NCI-H1694 treated with DMSO at 0.1 percent for 48 hours (cell line): ENCODE measurements at places on chromosomes 12 and 14.

GRCh38 chr12:6166808-6167207, 33.4 kb upstream of the CD9 start:
- DNase-seq, result no peak

DNA sequence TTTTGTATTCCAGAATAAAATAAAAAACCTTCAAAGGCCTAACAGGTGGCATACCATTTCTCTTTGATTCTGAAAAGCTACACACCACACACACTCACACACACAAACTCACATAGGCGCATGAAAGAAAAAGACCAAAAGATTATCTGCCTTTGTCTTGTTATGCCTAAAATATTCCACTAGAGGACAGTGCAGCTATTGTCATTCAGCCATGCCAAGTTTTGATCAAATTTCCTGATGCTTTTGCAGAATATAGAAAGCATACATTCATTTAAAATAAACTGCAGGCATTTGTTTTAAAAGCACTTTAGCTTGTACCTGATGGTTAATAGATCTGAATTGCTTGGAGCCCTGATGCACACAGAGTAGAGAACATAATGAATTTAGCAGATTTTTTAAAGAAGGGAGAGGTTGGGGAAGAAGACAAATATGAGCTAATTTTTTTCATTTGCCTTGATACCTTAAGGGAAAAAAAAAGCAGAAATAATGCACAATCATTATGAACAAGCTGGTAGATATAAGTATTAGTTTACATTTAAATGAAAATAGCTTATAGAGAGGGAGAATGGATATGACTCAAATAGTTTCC, 1766.9 kb upstream of the SEL1L start:
- peak; percentile 88 for DNase-seq

DNA sequence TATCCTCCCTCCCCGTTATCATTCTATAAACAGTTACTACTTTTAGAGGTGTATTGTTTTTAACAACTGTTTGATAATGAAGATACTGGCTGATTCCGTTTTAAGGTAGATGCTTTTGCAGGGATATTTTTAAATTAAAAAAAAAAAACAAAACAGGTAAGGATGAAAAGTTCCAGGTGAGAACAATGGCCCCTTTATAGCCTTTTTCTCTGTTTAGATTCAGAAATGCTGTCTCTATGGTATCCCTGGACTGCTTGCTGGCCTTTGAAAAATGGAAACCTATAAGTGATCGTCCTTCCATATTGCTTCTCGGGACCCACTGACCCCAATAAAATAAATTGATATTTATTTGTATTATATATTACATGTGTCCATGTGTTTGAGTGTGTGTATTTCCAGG, 23.2 kb upstream of the ANO6 start:
- DNase-seq, result no peak

- no peak for DNase-seq
Observed at GRCh38 chr12:45244561-45245343, 28.9 kb downstream of the ANO6 start.

- peak; percentile 43 for DNase-seq
Observed at GRCh38 chr12:57491393-57492280, 3.8 kb downstream of the MARS1 start.

GRCh38 chr14:100671386-100671901, 55.2 kb upstream of the DLK1 start:
- no peak for DNase-seq

GRCh38 chr12:105561546-105562198, 231.2 kb downstream of the C12orf75 start:
- no peak for DNase-seq

DNA sequence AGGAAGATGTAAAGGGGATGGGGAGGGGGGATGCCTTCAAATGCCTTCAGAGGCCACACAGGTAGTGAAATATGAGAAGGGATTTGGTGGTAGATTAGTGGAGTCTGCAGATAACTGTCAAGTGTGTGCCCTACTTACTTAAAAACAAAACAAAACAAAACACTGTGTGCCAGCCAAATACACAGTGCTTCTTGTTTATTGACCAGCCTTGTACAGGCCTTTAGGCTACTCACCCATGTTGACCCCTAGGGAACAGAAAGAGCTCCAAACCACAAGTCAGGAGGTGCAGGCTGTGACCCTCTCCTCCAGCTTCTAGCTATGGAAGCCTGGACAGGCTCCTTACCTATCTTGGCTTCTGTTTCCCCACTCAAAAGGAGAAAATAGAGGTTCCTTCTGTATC, 562.0 kb downstream of the ETNK1 start:
- no peak for DNase-seq

DNA sequence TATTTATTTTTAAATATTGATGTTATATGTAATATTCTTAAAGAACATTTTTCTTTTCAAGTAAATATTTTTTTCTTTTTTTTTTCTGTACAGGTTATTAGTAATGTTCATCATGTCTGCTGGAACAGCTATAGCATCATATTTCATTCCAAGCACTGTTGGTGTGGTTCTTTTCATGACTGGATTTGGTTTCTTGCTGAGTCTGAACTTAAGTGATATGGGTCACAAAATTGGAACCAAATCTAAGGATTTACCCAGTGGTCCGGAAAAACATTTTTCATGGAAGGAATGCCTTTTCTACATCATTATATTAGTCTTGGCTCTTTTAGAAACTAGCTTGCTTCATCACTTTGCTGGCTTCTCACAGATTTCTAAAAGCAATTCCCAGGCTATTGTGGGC, 23.2 kb downstream of the PCNX4 start:
- no peak for DNase-seq

- no peak for DNase-seq
Observed at GRCh38 chr12:116261525-116262100, 15.9 kb downstream of the MED13L start.

DNA sequence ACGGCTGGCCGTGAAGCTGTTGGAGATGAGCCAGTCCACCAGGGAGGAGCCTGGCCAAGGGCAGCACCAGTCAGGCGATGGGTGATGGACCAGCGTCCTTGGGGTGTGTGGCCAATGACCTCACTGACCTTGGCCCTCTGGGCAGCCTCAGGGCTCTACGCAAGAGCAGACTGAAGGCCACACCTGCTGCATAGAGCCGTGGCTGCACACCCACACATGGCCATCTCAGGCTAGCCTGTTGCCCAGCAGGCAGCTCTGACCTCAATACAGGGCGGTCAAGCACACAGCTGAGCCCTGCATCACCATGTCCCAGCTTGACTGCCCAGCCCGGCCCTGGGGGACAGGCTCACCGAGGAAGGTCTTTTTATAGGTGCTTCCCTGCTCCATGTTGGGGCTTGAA, 19.2 kb downstream of the PLEK2 start:
- DNase-seq, result no peak

DNA sequence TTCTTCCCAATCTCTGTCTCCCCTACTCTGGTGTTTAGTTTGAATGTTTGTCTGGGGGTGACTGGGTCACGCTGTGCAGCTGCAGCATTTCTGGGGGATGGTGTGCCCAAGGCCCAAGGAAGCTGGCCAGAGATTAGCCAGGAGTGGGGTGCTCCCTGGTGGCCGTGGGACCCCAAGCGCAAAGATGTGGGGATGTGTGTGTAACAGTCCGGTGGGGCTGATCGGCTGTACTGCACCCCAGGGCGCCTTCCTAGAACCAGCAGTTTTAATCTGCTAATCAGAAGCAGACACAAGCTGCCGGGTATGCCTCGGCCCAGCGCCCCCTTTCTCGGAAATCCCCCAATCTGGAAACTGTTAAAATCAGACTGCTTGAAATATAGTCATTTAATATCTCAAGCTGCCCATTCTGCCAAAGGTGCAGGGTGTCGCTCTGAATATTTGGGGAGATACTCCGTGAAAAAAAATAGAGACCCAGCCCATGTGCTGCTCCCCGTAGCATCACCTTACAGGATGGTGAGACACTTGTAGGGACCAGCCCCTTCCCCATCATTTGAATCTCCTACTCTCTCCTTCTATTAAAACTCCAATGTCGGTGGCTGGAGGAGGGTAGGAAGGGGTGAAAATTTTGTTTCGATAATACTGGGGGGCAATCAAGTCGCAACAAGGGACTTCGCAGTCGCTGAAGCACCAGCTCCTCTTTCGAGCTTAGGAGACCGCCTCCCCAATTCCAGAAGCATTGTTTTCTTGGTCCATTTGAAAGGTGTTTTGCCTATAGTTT, 4.3 kb downstream of the HOXC9 start:
- no peak for DNase-seq

DNA sequence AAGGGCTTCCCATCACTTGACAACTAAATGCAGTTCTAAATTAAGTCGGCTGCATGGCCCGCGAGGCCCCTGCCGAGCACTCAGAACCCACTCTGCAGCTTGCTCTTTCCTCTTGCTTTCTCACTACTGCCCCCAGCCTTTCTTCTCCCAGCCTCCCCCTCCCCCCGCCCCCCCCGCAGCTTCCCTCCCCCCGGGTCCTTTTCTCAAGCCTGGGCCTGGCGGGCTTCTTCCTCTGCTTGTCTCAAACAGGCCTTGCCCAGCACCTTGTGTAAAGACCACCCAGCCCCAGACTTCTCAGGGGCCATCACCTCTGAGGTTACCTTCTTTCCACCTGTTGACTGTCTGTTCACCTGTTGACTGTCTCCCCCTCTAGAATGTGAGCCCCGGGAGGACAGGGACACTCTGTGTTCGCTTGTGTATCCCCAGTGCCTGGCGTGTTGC, 1.1 kb downstream of the CYP46A1 start:
- DNase-seq, result no peak

DNA sequence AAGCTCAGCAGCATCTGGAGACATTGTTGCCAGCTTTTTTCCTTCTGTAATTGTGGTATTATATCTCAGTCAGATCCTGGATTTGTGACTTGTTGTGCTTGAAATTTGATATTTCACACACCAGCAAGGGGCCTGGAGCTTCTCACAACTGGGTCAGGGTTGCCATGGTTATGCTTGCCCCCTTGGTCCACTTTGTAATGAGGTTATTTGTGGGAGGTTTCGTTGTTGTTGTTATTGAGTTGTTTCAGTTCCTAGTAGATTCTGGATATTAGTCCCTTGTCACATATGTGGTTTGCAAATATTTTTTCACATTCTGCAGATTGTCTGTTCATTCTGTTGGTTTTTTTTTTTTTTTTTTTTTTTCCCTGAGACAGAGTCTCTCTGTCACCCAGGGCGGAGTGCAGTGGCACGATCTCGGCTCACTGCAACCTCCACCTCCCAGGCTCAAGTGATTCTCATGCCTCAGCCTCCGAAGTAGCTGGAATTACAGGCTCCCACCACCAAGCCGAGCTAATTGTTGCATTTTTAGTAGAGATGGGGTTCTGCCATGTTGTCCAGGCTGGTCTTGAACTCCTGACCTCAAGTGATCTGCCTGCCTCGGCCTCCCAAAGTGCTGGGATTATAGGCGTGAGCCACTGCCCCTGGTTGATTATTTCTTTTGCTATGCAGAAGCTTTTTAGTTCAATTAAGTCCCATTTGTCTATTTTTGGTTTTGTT, 80.6 kb upstream of the ETV6 start:
- DNase-seq, result no peak

DNA sequence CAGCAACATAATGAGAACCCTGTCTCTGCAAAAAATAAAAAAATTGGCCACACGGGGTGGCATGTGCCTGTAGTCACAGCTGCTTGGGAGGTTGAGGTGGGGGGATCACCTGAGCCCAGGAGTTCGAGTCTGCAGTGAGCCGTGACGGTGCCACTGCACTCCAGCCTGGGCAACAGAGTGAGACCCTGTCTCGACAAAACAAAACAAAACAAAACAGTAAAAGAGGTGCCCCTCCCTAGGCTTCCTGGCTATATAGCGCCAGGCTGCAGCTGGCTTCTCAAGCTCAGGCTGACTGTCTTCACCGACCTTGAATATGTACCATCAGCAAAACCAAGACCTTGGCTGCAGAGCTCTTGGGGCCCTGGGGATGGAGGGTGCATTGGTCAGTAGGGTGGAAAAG, 29.4 kb downstream of the TSPAN9 start:
- peak; percentile 50 for DNase-seq

- no peak for DNase-seq
Observed at GRCh38 chr12:44157359-44157758, 321.5 kb downstream of the TMEM117 start.

GRCh38 chr14:99860219-99860618, 67.0 kb downstream of the EML1 start:
- DNase-seq, result no peak

- DNase-seq, result no peak
Observed at GRCh38 chr12:48813465-48814261, 4.6 kb upstream of the CACNB3 start.

GRCh38 chr14:94542111-94542810, 19.0 kb upstream of the SERPINA4 start:
- no peak for DNase-seq

GRCh38 chr14:90604356-90604755, 207.5 kb downstream of the CALM1 start:
- no peak for DNase-seq

- no peak for DNase-seq
Observed at GRCh38 chr14:86940106-86940505, 1052.9 kb downstream of the GALC start.

DNA sequence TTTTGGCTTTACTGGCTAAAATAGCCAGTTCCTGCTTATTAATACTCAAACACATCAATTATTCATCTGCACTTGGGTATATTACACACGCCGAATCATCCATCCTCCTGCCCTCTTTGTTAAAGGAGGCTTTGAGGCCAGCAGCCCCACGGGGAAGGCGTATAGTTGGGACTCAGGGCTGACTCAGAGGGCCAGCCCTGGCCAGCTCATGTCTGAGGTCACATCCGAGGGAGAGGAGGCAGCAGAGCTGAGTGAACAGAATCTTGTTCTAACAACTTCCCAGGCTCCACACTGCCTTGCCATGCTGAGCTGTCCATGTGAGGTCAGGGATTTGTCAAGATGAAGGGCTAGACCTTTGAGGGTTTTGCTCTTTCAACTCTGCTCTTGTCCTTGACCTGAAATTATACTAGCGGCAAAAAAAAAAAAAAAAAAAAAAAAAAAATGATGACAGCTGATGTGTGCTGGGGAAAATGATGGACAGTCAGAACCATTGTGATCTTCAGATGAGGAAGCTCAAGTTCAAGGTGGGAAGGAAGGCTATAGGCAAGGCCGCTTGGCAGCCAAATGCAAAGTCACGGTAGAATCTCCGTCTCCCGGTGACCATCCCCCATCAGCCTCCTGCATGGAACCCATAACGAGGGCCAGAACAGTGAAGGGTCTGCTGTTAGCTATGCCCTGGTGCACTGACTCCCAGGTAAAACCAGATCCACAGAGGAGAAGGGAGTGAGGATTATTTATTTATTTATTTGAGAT, 12.5 kb upstream of the MARK3 start:
- no peak for DNase-seq
